IPS DF 6.9 (cell line): ENCODE measurements at places on chromosomes 6 and 20.

- DNase-seq, result no peak
These were observed 425 bp downstream of the HBS1L start for GRCh38 chr6:135054226-135054568.

GRCh38 chr20:38343311-38344106, 2.8 kb upstream of the LBP start:
- DNase-seq, result no peak

- DNase-seq, result no peak
These were observed 37.3 kb downstream of the RREB1 start for GRCh38 chr6:7144872-7145584.

GRCh38 chr6:140253096-140253495, 878.6 kb upstream of the CITED2 start:
- no peak for DNase-seq

DNA sequence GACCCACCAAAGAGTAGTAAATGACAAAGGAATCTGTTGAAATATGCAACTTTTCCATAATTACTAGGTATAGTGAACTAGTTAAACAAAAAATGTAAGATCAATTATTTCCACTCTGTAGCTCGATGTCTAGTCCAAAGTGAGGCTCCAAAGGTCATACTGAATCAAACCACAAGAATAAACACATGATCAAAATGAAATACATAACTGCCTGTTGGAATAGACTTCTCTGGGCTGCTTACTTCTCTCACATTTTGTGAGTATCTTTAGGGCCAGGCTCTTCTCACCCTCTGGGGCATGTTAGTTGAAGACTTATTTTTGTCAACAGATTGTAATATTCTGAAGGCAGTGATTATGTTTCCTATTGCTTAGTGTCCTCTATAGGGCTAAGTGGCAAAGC, 103.7 kb upstream of the TMEM170B start:
- DNase-seq, result no peak

DNA sequence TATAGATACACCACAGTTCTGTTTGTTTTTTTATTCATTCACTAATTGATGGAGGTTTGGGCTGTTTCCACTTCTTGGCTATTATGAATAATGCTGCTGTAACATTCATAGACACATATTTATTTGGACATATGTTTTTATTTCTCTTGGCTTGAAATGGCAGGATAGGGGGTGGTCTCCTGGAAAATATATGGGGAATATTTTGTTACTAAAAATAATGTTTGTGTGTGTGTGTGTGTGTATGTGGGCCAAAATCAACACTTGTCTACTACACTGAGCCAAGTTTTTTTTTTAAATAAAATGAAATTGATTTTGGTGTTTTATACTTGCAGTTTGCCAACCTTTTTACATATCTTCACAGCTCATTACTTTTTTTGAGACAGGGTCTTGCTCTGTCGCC, 264.4 kb upstream of the SULF2 start:
- DNase-seq, result no peak

GRCh38 chr6:125421836-125422235, 120.1 kb upstream of the HDDC2 start:
- DNase-seq, result peak; percentile 37

DNA sequence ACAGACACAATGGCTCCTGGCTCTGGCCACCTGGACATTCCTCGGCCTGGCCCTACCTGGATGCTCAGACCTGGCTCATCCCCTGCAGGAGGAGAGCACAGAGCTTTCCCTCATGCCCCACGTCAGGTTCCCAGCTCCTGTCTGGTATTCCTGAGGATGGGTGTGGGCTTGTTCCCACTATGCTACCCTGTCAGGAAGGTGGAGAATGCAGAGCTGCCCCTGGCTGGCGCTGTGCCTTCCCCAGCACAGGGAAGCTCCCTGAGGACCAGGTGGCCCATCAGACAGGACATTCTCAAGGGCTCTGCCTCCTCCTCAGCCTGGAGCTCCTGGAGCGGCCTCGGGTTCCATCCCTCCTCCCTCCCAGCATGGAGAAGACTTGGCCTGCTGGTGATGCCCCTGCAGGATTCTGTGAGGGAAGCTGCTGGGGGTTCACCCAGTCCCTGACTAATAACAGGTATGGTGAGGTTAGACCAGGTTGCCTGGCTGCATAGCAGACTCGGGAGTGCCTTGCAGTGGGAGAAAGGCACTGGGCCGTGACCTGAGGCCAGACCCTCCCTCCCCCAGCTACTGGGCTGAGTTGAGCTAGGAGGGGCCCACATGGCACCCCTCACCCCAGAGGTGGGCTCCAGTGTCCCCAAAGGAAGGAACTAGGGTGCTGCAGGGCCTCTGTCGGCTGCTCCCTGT, 156.0 kb upstream of the MLN start:
- no peak for DNase-seq

DNA sequence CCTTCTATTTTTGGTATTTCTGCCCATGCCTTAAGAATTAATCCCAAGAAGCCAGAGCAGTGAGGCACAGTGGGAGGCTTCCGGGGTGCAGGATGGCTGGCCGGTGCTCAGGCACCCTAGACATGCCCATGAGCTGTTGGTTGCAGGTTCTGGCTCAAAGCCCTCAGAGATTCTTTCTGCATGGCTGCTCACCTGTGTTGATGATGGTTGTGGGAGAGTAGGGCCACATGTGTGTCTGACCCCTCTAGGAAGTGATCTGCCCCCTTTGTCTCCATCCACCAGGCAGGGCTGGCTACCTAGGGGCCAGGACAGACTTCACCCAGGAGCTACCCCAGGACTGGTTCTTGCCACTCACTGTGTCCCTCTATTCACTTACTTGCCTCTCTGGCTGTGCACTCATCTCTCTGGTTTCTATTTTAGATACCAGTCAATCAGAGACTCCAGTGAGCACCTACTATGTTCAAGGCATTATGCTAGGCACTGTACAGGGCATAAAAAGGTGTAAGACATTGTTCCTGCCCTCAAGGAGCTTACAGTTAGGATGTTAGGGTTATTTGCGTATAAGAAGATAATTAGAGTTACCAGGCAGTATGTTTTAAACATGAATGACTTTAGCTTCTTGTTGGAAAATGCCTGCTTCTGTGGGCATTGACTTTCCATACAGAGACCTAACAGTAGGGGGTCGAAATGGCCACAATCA, 16.8 kb downstream of the CD83 start:
- DNase-seq, result no peak

DNA sequence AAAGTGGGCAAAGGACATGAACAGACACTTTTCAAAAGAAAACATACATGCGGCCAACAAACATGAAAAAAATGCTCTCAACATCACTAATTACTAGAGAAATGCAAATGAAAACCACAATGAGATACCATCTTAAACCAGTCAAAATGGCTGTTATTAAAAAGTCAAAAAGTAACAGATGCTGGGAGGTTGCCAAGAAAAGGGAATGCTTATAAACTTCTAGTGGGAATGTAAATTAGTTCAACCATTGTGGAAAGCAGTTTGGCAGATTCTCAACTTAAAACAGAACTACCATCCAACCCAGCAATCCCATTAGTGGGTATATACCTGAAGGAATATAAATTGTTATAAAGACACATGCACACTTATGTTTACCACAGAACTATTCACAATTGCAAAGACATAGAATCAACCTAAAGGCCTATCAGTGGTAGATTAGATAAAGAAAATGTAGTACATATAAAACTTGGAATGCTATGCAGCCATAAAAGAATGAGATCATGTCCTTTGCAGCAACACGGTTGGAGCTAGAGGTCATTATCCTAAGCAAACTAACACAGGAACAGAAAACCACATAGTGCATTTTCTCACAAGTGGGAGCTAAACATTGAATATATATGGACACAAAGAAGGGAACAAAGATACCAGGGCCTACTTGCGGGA, 16.3 kb downstream of the CENPQ start:
- DNase-seq, result no peak

- no peak for DNase-seq
These were observed 264.9 kb downstream of the TBC1D7 start for GRCh38 chr6:13063300-13063918.

DNA sequence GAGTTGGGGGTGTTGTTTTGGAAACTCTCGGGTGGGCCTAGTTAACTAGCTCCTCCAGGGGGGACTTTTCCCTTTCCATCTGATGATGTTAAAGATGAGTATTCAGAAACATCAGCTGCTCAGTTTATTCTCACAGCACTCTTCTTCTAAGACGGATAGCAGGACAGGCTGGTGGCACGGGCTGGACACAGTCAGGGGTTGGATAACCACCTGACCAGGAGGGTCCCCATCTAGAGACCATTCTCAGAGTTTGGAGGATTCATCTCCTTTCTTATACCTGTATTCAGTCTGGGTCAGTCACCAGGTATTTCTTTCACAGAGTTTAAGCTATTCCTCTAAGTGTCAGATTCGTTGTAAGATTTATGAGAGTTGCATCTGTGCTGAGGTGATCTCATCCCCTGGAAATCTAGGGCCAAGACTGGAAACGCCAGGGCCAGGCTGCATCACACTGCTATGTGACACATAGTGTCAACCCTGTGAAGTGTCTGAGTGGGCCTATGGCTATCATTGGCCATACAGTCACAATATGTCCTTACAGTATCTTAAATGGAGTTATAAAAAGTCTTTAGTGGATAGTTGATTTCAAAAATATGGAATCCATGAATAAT, 111.7 kb downstream of the FAM50B start:
- no peak for DNase-seq

GRCh38 chr6:139540276-139540675, 165.8 kb upstream of the CITED2 start:
- no peak for DNase-seq

GRCh38 chr20:22673467-22673866, 89.1 kb upstream of the FOXA2 start:
- DNase-seq, result no peak

- peak; percentile 31 for DNase-seq
These were observed 70.7 kb downstream of the PDE7B start for GRCh38 chr6:135922174-135922573.

DNA sequence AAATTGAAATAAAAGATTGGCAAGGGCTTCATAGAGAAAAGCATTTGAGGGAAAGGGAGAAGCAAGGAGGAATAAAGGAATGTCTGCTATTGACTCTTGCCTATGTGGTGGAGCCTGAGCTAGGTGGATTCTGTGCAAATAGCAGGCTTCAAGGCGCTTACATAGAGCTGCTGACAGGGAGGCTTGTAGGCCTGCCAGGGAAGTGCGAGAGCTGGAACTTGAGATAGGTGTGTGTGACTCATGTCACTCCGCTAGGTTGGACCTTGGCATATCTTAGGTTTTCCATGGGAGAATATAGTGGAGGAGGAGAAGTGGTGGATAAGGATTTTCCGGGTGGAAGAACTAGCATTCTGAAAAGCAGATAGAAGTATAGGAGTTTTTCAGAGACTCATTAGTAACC, 14.0 kb downstream of the SNRNP48 start:
- no peak for DNase-seq

DNA sequence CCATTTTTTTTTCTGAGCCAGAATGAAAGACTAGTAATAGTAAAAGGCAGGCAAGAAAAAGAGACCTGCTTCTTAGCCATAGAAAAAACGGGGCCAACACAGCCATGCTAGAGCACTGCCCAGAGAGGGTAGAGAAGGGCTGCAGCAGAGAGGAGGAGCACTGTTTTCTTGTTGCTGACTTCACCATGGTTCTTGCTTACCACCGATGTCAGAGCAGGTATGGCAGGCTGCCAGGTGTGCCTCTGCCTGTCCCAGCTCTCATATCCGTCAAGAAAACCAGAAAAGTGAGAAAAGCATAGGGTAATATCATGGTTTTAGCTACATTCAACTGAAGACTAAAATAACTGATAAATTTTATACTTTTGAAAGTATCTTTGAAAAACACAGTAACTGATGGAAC, 60.7 kb downstream of the DTNBP1 start:
- DNase-seq, result no peak

- no peak for DNase-seq
These were observed 204.2 kb downstream of the BCAS1 start for GRCh38 chr20:53865901-53866793.

GRCh38 chr6:130565696-130566095, 199.9 kb downstream of the TMEM200A start:
- no peak for DNase-seq

GRCh38 chr6:89353118-89353556, 615 bp upstream of the UBE2J1 start:
- DNase-seq, result no peak

- DNase-seq, result no peak
These were observed 176.8 kb downstream of the CD83 start for GRCh38 chr6:14294270-14294951.

GRCh38 chr20:32152421-32153155, 43.1 kb downstream of the TM9SF4 start:
- no peak for DNase-seq

DNA sequence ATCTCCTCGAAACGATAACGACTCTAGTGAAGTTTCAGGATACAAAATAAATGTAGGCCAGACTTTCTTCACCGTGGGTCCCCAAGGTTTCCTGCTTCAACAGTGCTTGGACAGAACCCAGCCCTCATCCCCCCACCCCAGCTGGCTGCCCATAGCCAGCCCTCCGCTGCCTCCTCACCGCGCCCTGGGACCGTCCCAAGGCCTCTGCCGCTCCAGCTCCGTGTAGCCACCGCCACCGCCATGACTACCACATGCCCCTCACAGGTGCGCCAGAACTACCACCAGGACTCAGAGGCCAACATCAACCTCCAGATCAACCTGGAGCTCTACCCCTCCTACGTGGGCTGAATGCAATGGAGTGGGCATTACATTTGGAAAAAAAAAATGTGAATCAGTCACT, 42.2 kb upstream of the KIAA1586 start:
- no peak for DNase-seq

GRCh38 chr20:57988422-57988821, 240.0 kb downstream of the ANKRD60 start:
- no peak for DNase-seq

DNA sequence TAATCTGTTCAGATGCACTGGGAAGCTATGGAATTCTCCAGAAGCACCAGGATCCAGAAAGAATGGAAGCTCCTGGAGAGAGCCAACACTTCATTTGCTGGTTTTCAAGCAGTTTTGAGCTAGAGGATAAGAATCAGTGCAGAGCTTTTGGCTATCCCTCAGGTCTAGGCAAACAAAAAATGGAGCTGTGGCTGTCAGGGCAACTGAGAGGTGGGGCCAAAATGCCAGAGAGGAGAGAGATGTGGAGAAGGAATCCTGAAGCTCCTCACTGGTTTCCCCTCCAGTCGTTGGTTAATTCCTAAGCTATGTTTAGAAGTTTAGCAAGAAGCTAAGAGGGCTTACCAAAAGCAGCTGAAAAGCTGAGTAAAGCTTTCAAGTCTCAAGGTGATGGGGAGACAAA, 294.2 kb upstream of the JARID2 start:
- DNase-seq, result no peak

GRCh38 chr6:139852067-139852466, 477.6 kb upstream of the CITED2 start:
- no peak for DNase-seq
